ENCODE measurements at places on chromosomes 6 and 20.
A peak's percentile ranks its signal among the peaks of the same experiment; 100 is the strongest.

- DNase-seq = no peak
Measured at GRCh38 chr6:119390247-119390793, 40.8 kb upstream of the MAN1A1 start.

GRCh38 chr20:35663516-35664465, 909 bp downstream of the CPNE1 start:
- peak; percentile 77 for DNase-seq

DNA sequence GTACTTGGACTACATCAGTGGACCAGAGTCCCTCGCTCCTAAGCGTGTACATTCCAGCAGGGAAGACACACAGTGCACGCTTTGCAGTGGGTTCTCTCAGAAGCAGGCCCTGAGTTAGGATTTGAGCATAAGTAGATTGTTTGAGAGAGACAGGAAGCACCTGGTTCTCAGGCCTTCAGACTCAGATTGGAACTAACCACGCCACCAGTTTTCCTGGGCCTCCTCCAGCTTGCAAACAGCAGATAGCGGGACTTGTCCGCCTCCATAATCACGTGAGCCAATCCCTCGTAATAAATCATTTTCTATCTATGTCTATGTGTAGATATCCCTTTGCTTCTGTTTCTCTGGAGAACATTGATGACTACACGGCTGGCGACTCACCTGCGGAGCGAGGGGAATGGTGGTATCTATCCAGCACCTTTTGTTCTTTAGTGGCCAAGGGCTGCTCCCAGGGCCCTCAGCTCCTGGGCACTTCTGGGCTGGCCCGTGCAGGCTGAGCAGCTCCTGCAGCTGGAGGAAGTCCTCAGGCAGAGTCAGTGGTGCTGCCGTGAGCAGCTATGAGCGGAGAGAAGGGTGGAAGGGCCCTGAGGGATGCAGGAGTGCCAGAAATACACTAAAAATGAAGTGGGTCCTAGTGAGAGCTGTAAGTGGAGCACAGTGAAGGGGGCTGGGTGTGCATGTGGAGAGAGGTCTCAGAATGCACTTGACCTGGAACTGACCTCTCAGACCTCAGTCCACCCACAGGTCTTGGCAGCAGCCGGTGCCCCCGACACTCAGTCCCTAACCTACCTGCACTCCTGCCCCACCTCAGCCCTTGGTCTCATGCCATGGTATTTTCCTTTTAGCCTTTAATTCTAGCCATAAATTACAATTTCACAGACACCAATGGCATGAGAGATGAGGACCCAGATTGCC, 76.9 kb downstream of the STK35 start:
- DNase-seq = no peak

DNA sequence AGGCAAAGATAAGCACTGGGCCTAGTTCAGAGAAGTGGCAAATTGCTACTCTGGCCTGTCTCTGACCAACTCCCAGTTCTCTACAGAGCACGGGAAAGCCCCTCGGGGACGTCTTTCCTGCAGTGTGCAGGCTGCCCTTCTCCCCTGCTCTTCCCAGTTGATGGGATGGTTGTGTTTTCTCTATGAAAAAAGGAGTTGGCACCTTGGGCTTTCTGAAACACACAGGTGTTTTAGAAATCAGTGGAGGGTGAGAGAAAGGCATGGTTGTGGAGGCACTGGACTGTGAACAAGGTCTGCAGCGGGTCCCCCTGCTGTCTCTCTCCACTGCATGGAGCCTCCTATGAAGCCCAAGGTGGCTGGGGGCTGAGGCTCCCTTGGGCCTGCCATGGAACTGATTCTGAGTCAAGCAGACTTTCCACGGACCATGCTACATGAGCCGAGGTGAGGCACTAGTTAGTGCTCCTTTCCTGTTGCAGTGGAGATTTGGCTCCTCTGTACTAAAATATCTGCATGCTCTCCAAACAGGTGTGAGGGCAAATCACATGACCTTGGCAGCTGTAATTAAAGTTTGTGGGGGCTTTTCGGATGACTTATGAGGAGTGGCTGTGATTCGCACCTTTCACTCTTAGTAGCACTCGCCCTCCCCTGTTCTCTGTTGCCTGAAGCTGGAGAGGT, 16.3 kb downstream of the GTSF1L start:
- no peak for DNase-seq

GRCh38 chr20:3077618-3078134, 6.3 kb downstream of the OXT start:
- DNase-seq = peak; percentile 29

GRCh38 chr6:72636215-72636614, 14.4 kb downstream of the KCNQ5 start:
- no peak for DNase-seq

DNA sequence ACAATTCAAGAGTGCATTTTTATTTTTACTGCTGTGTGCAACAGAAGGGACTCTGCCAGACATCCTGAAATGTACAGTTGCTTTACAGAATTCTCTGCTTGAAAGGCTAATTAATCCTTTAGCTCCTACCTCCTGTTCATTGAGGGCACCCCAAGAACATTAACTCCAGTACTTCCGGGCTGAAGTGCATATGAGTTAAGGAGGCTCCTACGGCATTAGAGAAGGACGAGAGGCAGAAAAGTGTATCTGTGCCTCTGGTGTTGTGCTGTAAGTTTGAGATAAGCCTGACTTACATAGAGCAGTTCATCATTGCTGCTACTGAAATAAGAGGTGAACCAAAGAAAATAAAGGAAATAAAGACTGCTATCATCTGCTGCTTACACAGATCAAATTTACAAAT, 609.3 kb upstream of the ADGRB3 start:
- DNase-seq = no peak

- no peak for DNase-seq
Measured at GRCh38 chr20:53831812-53832211, 238.2 kb upstream of the ZNF217 start.

- DNase-seq = no peak
Measured at GRCh38 chr6:137727216-137727765, 139.8 kb upstream of the TNFAIP3 start.

GRCh38 chr6:135021310-135022049, 33.1 kb downstream of the HBS1L start:
- DNase-seq = no peak

DNA sequence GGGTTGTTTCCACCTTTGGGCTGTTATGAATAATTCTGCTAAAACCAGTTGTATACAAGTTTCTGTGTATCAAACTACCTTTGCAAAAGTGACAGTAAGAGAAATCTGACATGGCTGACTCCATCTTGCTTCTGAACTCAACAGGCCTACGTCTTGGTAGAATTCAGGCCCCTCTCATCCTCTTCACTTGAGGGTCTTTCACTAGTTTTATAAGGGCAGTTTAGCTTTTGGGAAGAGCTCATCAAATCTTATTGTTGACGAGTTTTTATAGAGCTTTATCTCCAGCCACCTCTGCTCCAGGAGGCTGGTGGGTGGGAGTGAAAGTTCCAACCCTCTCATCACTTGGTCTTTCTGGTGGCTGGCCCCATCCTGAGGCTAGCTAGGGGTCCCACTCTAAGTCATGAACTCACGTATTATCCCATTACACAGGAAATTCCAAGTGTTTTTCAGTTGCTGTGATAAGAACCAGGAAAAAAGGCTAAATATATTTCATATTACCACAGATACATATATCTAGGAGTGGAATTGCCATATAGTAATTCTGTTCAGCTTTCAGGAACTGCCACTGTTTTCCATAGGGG, 11.6 kb downstream of the SNRPB start:
- no peak for DNase-seq

DNA sequence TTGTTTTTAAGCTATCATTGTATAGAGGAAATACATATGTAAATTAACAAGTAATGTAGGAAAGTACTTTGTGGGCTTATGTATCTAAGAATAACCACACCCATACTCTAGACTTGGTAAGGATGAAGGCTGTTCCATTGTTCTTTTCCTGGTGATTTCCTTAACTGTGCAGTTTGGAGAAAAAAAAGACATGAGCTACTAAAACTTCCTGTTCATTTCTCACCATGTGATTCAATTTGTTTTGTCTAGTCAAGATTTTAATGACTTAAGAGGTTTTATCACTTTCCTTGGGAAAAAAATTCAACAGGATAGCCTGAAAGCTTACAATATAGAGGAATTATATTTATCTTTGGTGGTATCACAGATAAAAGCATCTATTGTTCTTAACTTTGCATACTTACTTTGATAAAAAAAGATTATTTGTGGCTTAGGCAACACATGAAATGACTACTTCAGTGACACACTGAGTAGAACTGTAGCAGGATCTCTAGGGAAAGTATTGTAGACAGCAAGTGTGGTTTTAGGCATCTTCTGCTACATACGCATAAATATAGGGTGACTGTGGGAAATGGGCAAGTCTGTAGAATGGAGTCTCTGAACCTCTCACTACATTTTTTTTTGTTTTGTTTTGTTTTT, 80.3 kb downstream of the GJA1 start:
- DNase-seq = no peak

- DNase-seq = no peak
Measured at GRCh38 chr6:83707829-83708545, 914 bp downstream of the SNAP91 start.

DNA sequence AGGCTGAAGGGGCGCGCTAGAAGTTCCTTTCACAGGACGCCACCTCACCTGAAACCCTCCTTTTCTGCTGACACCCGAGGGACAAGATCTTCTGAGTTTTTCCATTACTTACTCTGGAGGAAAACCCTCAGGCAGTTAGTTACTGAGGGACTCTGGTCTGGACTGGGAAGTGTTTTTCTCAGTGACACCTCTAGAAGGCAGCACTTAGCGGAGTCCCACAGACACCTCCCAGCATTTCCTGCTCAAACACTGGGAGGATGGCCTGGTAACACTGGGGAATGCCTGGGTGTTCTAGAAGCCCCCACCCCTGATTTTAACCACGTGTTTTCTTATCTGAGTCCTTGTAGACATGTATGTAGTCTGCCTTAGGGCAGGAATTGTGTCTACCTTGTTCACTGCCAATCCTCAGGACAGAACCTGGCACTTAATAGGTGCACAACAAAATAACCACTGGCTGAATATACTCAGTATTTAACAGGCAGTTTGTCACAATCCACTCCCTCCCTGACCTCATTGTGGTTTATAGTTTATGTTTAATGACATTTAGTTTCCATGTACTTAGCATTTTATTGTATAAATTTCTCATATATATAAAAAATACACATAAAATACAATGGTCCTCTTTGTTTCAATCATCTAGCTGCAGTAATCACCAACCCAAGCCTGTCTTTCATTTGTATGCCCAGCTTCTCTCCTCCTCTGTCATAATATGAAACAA, 4.8 kb downstream of the GSTA3 start:
- DNase-seq = peak; percentile 27

- no peak for DNase-seq
Measured at GRCh38 chr20:37867289-37868195, 35.4 kb upstream of the VSTM2L start.

GRCh38 chr20:51837876-51838420, 35.6 kb upstream of the SALL4 start:
- DNase-seq = no peak

DNA sequence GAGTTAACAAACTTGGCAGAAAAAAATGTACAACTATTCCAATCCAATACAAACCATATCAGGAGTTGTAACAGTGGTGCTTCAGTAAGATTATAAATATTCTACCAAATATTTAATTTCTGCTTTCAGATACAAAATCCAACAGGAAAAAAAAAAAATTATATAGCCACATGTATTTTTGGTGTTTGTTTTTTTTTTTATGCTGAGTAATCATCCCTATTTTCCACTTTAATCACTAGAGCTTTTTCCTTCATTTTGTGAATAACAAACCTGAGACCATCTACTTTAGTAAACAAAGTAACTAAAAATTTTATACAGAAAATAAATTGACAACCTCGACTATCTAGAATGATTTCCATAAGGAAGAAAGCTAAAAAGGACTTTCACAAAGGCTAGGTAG, 36.2 kb downstream of the MMS22L start:
- DNase-seq = no peak

- peak; percentile 64 for DNase-seq
Measured at GRCh38 chr6:37502703-37503291, 3.1 kb upstream of the CCDC167 start.

DNA sequence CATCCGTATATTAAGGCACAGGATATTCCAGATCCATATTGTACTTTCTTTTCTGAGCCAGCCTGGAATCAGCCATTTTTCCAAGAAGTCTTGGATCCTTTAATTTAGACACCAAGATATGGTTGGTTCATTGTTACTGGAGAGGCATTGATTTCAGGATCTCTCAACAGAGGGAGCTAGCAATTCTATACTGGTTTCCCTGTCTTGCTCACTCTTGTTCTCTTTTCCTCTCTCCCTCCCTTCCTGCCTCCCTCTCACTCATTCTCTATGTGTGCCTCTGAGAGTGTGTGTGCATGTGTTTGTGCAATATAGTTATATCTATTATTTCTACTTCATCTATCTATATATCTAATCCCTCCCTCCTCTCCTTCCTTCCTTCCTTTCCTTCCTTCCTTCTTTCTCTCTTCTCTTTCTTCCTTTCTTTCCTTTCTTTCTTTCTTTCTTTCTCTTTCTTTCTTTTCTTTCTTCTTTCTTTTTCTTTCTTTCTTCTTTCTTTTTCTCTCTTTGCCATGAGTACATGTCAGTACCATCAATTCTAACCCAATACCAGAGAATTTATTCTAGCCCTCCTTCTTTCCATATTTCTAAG, 299.1 kb downstream of the EPHA7 start:
- DNase-seq = no peak

DNA sequence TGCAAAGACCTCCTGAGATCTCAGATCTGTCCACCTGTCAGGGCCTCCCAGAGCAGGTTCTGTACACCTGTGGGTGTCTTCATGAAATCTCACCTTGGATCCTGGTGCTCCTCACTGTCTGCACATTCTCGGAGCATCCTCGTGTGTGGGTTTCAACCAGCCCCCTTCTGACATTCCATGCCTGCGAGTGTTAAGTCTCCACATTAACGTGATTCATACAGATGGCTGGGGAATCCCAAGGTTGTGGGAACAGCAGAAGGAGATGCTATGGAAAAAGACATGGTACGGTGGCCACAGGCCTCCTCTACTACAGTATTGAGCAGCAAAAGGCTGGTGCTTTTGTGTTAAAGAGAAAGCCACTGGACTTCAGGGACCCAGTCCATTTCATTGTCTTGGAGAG, 556.5 kb downstream of the DHX35 start:
- no peak for DNase-seq

GRCh38 chr6:159416891-159417560, 247.8 kb downstream of the FNDC1 start:
- no peak for DNase-seq

GRCh38 chr20:62581308-62581707, 61.0 kb upstream of the SLCO4A1 start:
- no peak for DNase-seq

Data from activated CD4-positive, alpha-beta memory T cell treated with anti-CD3 and anti-CD28 coated beads for 36 hours (primary cell).